ENCODE measurements at places on chromosomes 3 and 15.

DNA sequence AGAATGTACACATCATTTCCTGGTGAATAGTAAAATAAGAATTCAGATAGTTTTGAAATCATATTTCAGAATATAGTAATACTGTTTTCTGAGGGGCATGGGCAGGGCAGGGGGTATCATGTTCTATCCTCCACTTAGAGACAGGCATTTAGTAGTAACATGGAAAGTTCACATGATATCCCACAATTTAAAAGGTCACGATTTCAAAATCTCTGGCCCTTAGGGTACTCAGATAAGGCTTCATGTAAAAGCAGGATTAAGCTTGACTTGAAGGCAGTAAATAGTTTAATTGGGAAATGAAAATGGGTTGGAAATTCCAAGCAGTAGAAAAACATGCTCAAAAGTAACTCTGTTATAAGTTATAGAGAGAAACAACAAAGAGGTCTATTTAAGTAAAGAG, 353.2 kb upstream of the AGTR1 start:
- no peak for DNase-seq

DNA sequence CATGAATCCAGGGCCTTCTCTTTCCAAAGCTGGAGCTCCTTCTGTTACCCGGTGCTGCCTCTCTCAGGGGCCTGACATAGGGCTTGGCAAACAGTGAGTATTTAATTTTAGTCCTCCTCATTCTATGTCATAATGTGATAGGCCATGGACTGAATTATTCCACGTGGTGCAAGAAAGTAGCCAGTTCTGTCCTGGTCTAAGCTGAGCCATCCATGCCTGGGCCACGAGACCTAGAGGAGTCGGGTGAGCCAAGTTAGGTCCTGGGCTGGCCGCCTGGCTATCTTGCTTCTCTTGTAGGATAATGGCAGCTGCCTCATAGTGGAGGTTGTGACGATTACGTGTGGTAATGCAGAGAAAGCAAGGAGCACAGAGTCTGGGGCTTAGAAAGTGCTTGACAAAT, 170.6 kb downstream of the FAM43A start:
- DNase-seq = no peak

GRCh38 chr15:40238532-40239403, at the start of gene PAK6:
Gene PAK6, plus strand, starts transcription at chr15:40239063. Its CDS starts 25,723 bp downstream, at chr15:40264786.
- peak; percentile 77 for DNase-seq

DNA sequence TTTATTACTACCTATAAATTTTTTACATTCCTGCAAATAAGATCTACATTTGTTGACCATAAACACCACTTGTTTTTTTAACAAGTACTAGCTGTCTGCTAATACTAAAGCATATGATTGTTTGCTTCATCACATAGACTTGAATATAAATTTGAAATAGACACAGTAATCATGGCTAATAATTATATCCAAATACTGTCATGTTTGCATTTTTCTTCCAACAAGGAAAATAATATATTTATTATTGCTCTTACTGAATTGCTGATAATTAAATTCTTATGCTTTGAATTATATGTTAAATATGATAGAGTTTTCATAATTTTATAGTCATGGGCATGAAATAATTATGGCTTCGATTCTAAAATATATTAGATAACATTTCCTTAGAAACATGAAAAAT, 40.5 kb downstream of the HDC start:
- DNase-seq = no peak

DNA sequence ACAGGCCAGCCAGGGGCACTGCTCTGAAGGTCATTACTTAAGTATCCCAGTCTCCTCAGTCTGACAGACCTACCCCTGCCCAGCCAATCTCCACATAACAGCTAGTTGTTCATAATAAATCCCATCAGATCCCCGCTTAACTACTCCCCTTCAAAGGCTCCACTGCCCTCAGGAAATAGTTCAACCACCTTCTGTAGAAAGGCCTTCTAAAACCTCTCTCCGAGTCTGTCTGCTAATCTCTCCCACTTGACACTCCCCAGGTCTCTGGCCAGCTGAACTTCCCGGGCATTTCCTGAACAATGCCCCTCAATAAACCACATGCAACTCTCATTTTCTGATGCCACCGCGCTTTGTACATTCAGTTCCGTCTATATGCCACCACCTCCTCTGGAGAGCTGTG, 6.0 kb downstream of the PRC1 start:
- DNase-seq = no peak

DNA sequence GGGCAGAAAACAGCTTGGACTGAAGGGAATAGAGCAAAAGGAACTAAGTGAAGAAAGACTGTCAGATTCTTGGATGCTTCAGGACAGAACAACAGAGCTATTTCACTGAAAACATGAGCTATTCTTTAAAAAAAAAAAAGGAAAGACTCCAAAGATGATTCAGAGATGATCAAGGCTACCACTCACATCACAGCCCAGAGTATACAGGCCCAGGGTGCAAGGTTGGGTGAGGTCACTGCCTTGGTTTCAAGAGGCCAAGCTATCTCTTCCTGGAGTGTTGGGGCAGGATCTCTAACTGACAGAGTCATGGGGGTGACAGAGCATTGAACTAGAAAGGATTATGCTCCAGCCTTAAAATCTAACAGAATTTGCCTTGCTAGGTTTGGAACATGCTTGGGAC, 118.1 kb downstream of the AGBL1 start:
- DNase-seq = no peak

DNA sequence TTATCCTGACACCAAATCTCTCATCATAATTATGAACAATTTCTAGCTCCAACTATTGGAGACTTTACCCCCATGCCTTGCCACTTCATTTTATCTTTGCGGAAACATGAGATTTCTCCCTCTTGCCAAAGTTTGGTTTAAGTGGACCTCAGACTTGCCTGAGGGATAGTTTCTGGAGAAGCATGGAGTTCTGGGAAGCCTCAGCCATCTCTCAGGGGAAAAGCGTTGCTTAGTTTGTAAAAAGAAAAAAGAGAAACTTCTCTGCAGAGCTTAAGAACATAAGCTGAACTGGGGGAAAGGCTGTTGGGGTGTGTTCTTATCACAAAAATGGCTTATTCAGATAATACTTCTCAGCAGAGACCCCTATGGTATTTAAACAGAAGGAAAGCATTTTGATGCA, 347.4 kb upstream of the ADAMTS9 start:
- no peak for DNase-seq

DNA sequence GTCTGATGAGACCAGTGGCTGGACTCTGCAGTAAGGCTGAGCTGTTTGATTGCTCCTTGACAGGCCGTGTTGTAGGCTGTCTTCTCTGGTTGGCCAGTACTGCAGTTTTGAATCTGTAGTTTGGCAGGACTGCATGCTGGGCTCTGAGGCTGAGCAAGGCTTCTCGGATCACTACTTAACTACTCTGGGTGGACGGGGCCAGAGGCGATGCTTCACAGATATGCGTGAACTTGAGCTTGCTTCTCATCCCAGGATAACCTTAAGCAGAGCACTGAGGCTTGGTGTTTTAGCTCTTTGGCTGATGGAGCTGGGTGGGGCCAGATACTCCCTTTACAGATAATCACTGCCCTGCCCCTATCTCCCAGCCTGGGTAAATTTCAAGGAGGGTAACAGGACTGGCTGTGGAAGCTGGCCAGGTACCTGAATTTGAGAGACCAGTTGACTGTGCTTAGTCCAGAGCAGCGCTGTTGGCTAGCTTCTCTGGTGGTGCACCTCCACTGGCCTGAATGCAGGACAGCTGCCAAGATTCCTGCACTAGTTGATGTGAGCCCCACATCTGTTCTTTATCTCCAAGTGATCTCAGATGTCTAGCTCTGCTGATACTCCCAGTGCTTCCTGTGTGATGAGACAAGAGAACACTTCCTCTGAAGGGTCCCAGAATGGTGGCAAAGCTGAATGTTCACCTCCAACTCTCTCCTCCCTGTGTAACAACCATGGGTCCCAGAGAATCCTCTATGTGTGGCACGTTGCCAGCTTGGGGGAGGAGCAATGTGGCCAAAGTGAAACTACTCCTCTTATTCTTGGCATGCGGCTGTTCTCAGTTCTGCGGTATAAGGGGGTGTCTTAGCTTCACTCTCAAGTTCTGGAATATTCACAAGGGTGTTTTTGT, 37.9 kb downstream of the RPL39L start:
- DNase-seq = no peak

- no peak for DNase-seq
Observed at GRCh38 chr3:45272032-45272810, 46.1 kb upstream of the TMEM158 start.

DNA sequence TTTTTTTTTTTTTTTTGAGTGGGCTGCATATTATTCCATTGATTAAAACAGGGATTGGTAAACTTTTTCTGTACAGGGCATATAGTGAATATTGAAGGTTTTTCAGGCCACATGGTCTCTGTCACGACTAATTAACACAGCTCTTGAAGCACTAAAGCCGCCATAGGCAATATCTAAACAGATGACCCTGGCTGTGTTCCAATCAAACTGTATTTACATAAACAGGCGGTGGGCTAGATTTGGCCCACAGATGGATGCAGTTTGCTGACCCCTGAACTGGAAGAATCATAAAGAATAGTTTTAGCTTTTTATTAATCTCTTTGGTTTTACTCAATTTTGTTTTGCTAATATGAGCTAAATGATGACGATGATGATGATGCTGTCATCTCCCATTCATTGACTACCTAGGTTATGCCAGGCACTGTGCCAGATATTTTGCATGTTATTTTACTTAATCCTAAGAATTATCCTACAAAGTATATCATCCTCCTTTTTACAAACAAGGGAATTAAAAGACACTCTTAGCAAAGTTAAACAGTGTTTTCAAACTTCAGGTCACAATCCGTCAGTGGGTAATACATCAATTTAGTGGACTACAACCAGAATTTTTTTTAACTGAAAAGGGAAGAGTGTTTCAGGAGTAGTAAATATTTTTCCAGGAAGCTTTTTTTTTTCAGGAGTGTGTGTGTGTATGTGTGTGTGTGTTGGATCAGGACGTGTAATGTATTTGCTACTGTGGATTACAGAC, 54.3 kb downstream of the LMCD1 start:
- no peak for DNase-seq

- no peak for DNase-seq
Observed at GRCh38 chr3:132032959-132033358, 1.9 kb downstream of the CPNE4 start.

GRCh38 chr15:69529961-69530633, 77.5 kb downstream of the RPLP1 start:
- no peak for DNase-seq

GRCh38 chr3:4753073-4753691, 226.1 kb upstream of the BHLHE40 start:
- DNase-seq = no peak

GRCh38 chr3:158790901-158791589, 10.8 kb upstream of the MFSD1 start:
- no peak for DNase-seq

- DNase-seq = no peak
Observed at GRCh38 chr3:105158286-105158685, 208.4 kb upstream of the ALCAM start.

DNA sequence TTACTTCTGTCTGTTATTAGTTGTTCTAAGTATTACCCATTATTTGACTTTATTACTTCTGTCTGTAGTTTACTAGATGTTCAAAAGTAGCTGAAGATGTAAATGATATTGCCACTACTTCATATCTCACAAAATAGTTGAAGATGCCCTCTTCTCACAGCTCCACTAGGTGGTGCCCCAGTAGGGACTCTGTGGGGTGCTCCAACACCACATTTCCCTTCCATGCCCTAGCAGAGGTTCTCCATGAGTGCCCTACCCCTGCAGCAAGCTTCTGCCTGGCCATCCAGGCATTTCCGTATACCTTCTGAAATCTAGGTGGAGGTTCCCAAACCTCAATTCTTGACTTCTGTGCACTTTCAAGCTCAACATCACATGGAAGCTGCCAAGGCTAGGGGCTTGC, 80.8 kb downstream of the KCNH8 start:
- no peak for DNase-seq

DNA sequence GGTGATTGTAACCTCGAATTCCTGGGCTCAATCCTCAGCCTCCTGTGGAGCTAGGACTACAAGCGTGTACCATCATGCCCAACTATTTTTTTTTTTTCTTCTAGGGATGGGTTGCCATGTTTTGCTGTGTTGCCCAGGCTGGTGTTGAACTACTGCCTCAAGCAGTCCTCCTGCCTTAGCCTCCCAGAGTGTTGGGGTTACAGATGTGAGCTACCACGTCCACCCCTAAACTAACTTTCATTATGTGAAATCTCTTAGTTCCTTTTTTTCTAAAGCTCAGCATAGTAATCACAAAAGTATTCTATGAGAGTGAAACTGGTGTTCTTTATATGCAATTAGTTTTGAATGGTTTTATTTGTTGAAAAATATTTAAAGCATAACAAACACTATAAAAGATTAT, 92.1 kb downstream of the XRN1 start:
- DNase-seq = no peak

GRCh38 chr3:33202711-33203457, 15.7 kb downstream of the SUSD5 start:
- DNase-seq = no peak

DNA sequence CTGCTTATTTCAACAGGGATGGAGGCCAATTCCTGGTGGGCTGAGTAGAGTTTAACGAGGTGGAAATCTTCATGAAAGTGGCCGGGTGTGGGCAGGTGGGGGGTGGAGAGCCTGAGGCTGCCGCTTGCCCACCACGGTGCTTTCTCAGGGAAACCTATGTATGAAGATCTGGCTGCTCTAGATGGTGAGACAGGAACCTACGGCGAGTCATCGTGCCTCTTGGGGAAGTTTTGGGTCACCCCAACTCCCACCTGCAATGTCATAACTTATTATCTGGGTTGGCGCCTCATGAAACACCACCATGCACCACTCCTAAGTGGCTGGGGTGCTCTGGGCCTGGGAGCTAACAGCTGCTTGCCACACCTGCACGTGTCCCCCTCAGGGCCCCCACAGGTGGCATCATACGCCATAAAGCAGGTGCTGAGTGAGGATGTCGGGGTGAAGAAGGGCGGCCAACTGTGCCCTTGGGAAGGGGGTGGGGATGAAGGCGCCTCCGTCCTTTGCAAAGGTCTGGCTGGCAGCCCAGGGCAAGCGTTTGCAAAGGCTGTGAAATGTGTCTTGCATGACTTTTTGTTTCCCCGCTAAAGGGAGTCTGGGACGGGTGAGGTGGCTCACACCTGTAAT, 27.9 kb upstream of the SNRPA1 start:
- DNase-seq = no peak

DNA sequence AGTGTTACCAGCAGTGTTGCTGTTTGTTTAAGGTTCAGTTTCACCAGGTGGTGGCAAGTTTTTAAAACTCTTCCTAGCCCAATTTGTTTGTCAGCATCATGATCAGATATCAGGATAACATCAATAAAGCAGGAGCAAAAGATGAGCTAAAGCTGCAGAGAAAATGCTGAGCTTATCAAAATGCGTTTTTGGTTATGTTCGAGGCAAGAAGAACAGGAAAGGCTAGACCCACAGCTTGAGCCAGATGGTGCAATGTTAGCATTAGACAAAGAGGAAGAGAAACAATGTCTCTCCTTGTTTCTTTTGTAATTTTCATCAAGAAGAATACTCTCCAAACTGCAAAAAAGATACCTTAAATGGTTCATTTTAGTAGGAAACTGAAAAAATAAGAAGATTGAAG, 66.2 kb downstream of the THRB start:
- DNase-seq = no peak

Measured in ecto neural progenitor cell (in vitro differentiated cells).